ENCODE measurements at places on chromosomes 12 and 14.

GRCh38 chr12:109448272-109448671 is 28.8 kb downstream of the KCTD10 start:
- DNase-seq, result no peak

DNA sequence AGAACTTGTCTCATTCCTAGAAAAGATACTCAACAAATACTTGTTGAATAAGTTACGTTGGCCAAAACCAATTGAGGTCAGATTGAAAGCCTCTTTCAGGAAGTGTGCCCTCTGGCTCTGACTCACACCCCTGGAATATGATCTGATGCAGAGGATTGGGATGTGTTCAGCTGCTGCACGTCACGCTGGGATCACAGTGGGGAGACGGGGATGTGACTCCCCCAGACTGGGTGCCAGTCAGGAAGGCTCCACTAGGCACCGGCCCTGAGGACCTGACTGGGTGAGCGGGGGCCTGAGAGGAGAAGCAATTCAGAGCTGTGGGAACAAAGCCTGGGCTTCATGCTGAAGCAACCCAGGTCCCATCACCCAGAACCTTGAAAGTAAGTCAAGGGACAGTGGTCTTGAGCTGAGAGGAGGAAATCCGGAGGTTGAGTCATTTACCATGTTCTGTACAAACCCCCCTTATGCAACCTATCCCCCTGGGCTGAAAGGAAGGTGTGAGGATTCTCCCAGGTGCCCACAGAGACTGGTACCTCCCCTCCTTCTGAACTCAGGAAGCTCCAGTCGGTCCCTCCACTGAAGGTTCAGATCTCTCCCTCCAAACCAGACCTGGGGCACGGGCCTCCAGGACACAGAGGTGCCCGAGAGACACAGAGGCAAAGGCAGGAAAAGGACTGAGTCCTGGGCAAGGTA is 3.9 kb downstream of the CEBPE start:
- DNase-seq, result peak; percentile 27

DNA sequence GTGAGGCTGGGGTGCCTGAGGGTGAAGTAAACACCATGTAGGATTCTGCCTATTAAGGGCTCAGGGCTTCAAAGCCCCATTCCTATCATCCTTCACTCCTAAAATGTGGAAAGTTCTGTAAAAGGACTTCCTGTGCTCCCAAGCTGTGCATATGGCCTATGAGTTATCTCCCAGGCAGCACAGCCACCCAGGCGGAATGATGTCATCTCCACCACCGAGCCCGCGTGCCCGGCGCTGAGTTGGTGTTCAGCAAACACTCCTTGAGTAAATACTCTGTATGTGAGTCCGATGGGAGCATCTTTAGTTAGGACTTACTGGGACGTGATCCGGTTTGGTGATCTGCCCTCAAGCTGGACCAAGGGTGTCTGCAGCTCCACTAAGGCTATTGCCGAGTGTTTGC is 437.3 kb downstream of the MED13L start:
- DNase-seq, result no peak

DNA sequence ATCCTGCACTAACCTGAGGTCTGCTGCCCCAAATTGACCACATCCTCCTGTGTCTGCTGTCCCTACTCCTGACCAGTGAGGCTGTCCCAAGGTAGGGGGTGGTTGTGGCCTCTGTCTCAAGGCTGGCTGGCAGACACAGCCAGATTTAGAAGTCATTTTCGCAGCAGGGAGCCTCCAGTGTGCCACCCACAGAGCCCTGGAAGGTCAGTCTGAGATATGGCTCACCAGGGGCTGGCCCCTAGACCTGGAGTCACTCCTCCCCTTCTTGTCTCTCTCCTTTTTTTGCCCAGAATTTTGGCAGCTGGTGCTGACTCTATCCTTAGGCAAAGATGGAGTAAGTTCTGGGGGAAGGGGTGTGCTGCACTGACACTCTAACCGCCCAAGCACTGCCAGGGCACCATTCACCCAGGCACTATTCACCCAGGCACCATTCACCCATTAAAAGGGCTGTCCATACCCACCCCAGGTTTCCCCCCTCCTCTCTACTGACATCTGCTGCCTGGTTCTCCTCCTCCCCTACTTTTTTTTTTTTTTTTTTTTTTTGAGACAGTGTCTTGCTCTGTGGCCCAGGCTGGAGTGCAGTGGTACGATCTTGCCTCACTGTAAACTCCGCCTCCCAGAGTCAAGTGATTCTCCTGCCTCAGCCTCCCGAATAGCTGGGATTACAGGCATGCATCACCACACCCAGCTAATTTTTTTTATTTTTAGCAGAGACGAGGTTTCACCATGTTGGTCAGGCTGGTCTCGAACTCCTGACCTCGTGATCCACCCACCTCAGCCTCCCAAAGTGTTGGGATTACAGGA is 7.7 kb downstream of the DDN start:
- DNase-seq, result no peak

GRCh38 chr14:34926552-34926951 is 51.4 kb upstream of the BAZ1A start:
- DNase-seq, result no peak

DNA sequence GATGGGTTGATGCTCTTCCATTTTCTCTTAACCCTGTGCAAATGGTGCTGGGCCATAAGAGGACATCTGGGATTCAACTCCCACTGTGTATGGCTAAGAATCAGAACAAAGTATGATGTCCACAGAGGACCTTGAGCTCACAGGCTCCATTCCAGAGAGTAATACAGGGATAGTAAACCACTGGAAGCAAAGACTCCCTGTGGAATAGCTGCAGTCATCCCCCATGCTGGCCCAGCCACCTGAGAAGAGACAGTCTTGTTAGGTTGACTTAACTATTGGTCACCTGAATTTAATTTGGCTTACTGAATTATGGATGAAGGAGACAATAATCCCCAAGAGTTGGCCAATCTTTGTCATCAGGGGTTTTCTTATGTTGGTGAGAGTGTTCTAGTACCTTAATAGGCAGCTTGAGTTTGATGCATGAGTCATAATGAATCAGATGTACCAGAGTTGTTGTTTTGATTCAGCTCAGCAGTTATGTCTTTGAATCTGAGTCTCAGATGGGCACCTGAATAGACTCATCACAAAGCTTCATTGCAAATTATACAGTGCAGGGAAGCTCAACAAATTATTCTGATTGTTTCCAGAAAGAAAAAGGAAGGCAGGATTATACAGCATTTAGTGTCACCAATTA is 122.7 kb downstream of the SSPN start:
- no peak for DNase-seq

Data from NCI-H460 (cell line).